8988T (cell line): ENCODE measurements at places on chromosomes 11 and 22.
A peak's percentile ranks its signal among the peaks of the same experiment; 100 is the strongest.

DNA sequence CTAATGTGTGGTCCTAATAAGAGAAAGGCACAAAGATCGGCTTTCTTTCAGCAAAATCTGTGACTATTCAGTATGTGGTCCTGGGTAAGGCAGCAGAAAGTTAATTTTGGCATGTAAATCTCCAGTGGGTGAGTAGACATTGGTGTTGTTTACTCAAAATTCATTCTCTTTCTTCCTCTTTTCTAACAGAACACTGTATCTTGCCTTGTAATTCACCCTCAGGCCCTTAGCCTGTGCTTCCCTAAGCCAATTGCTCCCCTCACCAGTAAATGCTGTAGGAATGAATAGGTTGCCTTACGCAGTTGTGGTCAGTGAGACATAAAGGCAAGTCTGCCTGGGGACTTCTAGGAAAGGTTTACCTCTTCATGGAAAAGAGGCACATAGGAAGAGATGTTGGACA, 49.9 kb upstream of the PDE3B start:
- DNase-seq: no peak

GRCh38 chr22:50343541-50343935, 411 bp downstream of the PPP6R2 start:
- no peak for DNase-seq

DNA sequence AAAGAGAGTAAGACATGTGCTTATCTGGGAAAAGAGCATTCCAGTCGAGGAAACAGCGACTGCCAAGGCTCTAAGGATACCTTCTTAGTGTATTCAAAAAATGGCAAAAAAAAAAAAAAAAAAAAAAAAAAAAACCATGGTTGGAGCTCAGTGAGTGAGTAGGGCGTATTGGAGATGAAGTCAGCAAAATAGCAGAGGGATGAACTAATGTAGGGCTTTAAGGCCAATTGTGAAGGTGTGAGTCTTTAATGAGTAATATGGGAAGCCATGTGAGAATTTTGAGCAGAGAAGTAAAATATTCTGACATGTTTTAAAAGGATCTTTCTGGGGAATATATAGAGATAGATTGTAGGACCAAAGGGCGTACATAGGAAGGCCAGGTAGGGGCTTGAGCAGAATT, 498.6 kb upstream of the ISX start:
- DNase-seq: no peak

DNA sequence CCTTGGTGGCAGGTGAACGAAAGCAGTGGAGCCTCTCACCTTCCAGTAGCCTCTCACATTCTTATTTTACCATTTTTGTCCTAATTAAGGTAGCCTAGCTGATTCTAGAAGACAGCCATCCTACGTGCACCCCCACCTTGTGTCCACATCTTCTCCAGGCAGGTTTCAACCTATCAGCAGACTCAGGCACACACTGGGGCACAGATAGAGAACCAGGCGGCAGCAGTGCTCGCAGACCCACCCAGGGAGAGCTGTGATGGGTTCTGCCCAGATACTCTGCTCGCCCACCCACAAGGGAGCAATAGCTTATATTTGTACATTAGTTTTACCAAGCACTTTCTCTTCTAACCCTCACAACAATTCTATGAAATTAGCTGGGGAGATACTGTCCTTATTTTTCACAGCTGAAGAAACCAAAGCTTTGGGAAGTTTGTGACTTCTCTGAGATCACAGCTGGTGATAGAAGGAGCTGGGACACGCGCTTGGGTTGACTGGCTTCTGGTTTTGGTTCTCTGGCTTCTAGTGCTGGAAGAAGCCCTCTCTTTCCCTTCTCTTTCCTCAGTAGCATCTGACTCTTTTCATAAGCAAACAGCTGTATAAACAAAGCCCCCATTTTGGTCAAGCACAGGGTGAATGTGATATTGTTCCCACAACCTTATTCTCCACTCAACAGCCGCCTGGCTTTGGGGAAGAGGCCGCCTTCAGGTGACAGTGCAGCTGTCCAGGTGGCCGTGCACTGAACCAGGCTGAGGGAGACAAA, 36.9 kb downstream of the PPP2R1B start:
- DNase-seq: no peak

DNA sequence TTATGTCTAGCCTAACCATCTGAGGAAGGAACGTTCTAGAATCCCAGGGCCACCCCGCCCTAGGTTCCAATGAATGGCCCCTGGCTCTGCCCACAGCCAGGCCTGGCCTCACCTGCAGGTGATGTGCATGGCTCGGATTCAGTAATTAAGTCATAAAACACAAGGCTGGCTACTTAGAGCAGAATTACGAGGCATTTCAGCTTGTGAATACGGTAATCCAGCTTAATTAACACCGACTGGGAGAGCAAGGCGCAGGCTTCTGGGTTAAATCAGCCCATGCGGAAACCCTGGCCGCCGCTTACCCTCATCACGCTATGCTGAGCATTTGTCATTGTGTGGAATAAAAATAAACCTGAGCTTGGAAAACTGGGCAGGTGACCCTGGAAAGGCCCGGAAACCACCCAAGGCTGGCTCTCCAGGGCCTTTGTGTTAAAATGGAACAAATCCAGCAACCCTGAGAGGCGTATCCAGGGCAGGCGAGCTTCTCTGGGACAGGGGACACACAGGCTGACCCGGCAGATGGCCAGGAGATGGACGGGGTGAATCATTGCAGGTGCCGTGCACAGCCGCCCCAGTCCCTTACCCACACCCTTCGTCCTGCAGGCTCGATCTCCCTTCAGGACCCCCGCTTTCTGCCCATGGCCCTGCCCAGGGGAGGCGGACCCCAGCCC, 220.2 kb downstream of the CTTN start:
- no peak for DNase-seq

DNA sequence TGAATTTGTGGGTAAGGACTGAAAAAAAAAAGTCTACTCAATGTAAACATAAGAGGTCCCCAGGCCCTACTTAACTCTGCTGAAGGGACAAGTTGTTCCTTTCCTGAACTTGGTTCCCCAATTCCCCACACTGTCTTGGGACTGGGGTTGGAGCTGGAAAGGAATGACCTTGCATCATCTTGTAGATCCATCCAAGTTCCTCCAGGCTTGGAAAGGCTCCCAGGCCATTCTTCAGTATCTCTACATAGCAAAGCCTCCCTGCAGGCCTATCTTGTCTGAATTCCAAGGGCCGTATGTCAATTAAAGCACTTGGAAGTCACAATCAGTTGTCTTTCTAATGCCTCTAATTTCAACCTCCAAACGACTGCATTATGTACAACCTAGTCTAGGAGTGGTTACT, 361.2 kb downstream of the TMEM135 start:
- no peak for DNase-seq

GRCh38 chr11:111561306-111561705, 20.8 kb downstream of the LAYN start:
- DNase-seq: no peak

- DNase-seq: no peak
Observed at GRCh38 chr11:10413268-10413667, 41.8 kb upstream of the AMPD3 start.

DNA sequence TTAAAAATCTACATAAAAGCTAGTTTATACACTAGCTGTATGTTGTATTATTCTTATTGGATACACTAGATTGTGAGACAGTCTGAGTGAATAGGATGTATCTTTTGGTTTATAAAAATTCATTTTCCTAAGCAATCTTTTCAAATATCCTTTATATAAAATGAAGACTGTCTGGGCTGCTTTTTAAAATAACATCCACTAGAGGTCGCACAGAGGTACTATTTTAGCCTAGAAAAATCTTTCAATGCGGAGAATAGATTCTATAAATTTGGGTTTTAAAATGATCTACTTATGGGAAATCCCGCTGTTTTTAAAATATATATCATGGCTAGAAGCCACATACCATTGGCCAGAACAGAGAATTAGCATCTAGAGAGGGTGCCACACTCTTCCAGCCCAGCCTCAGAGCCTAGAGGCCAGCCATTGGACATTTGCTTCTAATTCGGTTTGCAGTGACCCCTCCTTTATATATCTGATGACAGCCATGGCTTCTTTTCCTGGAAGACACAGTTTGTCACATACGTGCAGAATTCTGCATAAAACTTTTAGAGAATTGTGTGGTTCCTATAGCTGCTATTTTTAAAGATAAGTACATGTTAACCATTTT, 7.3 kb downstream of the C11orf97 start:
- DNase-seq: no peak

- no peak for DNase-seq
Observed at GRCh38 chr22:20146777-20147176, 4.1 kb downstream of the CCDC188 start.

- DNase-seq: no peak
Observed at GRCh38 chr11:32333320-32333991, 101.9 kb downstream of the WT1 start.

GRCh38 chr11:67271541-67272284, 5.4 kb downstream of the GRK2 start:
- DNase-seq: no peak

GRCh38 chr22:46053563-46054090, 76.7 kb upstream of the WNT7B start:
- no peak for DNase-seq

- DNase-seq: peak; percentile 62
Observed at GRCh38 chr11:45921561-45922424, 663 bp upstream of the LARGE2 start.

DNA sequence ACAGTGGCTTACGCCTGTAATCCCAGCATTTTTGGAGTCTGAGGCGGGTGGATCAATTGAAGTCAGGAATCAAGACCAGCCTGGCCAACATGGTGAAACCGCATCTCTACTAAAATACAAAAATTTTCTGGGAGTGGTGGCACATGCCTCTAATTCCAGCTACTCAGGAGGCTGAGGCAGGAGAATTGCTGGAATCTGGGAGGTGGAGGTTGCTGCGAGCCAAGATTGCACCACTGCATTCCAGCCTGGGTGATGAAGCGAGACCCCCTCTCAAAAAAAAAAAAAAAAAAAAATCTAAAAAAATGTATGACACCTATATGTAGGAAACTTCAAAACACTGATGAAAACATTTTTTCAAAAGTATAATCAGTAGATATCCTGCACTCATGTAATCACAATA, 242.7 kb upstream of the CHORDC1 start:
- no peak for DNase-seq

GRCh38 chr11:75592715-75593114, 30.7 kb downstream of the SERPINH1 start:
- no peak for DNase-seq

DNA sequence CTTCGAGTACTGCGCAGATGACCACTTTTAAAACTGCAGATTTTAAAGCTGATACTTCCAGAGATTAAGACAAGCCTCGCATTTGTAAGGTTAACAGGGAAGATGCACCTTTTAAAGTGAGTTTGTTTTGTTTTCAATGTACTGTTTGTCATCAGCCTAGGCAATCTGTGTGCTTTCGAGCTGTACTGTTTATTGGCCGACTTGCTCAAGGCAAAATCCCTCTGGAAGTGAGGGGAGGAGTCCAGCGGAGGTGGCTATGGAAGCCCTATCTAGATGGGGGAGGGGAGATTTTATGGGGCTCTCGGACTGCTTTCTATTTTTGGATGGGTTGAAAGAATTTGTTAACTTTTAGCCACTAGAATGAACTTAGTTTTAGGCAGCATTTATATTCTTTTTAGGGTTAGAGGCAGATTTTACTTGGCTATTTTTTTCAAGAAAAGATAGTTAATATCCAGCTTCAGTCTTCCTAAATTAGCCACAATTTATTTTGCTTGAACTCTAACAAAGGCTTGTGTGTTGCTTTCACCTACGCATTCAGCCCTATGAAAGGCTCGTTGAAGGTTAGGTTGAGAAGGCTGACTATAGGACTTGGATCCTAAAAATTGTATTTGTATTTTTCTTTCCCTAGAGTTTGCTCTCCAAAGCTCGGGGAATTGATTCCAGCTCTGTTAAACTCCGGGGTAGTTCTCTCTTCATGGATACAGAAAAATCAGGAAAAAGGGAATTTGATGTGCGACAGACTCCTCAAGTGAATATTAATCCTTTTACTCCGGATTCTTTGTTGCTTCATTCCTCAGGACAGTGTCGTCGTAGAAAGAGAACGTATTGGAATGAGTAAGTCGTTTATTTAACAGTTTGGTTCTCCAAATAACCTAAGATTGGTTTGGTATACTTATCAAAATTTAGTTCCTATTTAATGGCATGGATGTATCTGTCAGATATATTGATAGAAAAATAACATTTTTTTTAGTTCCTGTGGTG, 2.1 kb downstream of the WEE1 start:
- peak; percentile 34 for DNase-seq

GRCh38 chr22:27989758-27990450, 70.8 kb upstream of the PITPNB start:
- DNase-seq: no peak
